ENCODE measurements at places on chromosomes 7 and 10. TPM values are rescaled to one million over a fixed set of nuclear protein-coding genes. Genes with fewer than 3 reads are reported as not detected.

GRCh38 chr7:1372063-1372462 lies 87.2 kb downstream of the MICALL2 start:
- no peak overlapping the region for H3K27ac ChIP-seq
- H3K36me3 ChIP-seq, result no peaks in the 10 kb centered on the region
- H3K27me3 ChIP-seq, result peaks cover 50% of the 10 kb centered on the region
- H3K4me3 ChIP-seq, result no peak overlapping the region

GRCh38 chr7:158543840-158544239 lies 43.8 kb downstream of the PTPRN2 start:
- no peaks in the 10 kb centered on the region for H3K36me3 ChIP-seq
- peaks cover 2% of the 10 kb centered on the region for H3K4me1 ChIP-seq
- H3K27me3 ChIP-seq, result peaks cover 30% of the 10 kb centered on the region

- H3K27me3 ChIP-seq, result no peaks in the 10 kb centered on the region
- H3K36me3 ChIP-seq, result no peaks in the 10 kb centered on the region
- DNase-seq, result peak; percentile 73
- no peaks in the 10 kb centered on the region for H3K4me1 ChIP-seq
- peak overlapping the region; percentile 96 for H3K27ac ChIP-seq
Observed at GRCh38 chr7:5429857-5430611, 6.4 kb upstream of the TNRC18 start.

GRCh38 chr10:104300002-104300735 lies 31.2 kb downstream of the GSTO2 start:
- peak; percentile 76 for DNase-seq
- H3K27me3 ChIP-seq, result no peaks in the 10 kb centered on the region
- H3K4me1 ChIP-seq, result peaks cover 47% of the 10 kb centered on the region
- H3K36me3 ChIP-seq, result no peaks in the 10 kb centered on the region
- peak overlapping the region; percentile 97 for H3K27ac ChIP-seq

The MAGI2 gene
- 3.8 TPM for total RNA-seq

- DNase-seq, result no peak
- no peak overlapping the region for H3K4me3 ChIP-seq
- H3K27me3 ChIP-seq, result no peaks in the 10 kb centered on the region
- no peaks in the 10 kb centered on the region for H3K36me3 ChIP-seq
- no peak overlapping the region for H3K27ac ChIP-seq
- peaks cover 5% of the 10 kb centered on the region for H3K4me1 ChIP-seq
Observed at GRCh38 chr7:29612596-29612995, 49.0 kb downstream of the PRR15 start.

GRCh38 chr10:48608279-48608681 lies 3.4 kb upstream of the ARHGAP22 start:
- H3K27me3 ChIP-seq, result peaks cover 3% of the 10 kb centered on the region
- H3K4me1 ChIP-seq, result peaks cover 21% of the 10 kb centered on the region
- no peak overlapping the region for H3K4me3 ChIP-seq
- DNase-seq, result no peak
- H3K36me3 ChIP-seq, result no peaks in the 10 kb centered on the region

GRCh38 chr7:47711776-47712175 lies 129.9 kb upstream of the TNS3 start:
- no peaks in the 10 kb centered on the region for H3K36me3 ChIP-seq
- H3K27ac ChIP-seq, result no peak overlapping the region
- no peaks in the 10 kb centered on the region for H3K27me3 ChIP-seq
- no peak overlapping the region for H3K4me3 ChIP-seq
- DNase-seq, result no peak
- H3K4me1 ChIP-seq, result no peaks in the 10 kb centered on the region

GRCh38 chr7:43768201-43768886 lies 9.9 kb downstream of the BLVRA start:
- no peaks in the 10 kb centered on the region for H3K27me3 ChIP-seq
- no peak for DNase-seq
- peaks cover 19% of the 10 kb centered on the region for H3K36me3 ChIP-seq
- no peak overlapping the region for H3K4me3 ChIP-seq

GRCh38 chr10:84204122-84204521 lies 9.8 kb downstream of the CDHR1 start:
- no peaks in the 10 kb centered on the region for H3K4me1 ChIP-seq
- no peaks in the 10 kb centered on the region for H3K36me3 ChIP-seq
- no peak overlapping the region for H3K4me3 ChIP-seq
- DNase-seq, result no peak

The WAC gene
- 102 TPM for total RNA-seq

The OR6B1 gene
- total RNA-seq, result not detected

- no peak for DNase-seq
- no peaks in the 10 kb centered on the region for H3K27me3 ChIP-seq
- H3K4me1 ChIP-seq, result no peaks in the 10 kb centered on the region
- H3K36me3 ChIP-seq, result no peaks in the 10 kb centered on the region
- H3K4me3 ChIP-seq, result no peak overlapping the region
- H3K27ac ChIP-seq, result no peak overlapping the region
Observed at GRCh38 chr10:33386926-33387325, 52.5 kb upstream of the NRP1 start.
